ENCODE measurements at places on chromosomes 5 and 9.
A peak's percentile ranks its signal among the peaks of the same experiment; 100 is the strongest.

DNA sequence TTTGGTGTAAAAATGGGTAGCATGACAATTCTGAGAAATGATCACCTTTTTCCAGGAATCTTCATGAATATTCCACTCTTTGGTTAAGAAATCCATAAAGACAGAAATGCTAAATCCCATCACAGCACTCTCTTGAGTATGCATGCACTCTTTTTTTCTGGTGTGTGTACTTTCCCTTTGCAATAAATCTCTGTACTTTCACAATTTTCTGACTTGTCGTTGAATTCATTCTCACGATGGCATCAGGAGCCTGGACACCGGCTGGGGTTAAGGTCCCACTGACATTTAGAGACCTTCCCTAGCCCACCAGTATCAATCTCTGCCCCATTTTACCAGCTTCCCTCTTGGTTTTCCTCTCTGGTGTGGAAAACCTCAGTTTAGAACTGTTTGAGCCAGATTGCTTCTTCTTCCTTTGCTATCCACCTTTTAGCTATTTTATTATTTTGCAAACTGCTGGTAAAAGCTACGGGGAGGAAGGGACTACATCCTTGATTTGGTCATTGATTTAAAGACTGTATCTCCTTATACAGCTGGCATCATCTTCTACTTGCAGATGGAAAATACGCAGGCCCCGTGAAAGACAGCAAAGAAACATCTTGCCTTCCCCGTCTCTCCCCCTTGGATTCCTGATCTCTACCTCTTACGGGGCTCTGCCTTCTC, 59.9 kb upstream of the ZFR start:
- DNase-seq, result no peak

DNA sequence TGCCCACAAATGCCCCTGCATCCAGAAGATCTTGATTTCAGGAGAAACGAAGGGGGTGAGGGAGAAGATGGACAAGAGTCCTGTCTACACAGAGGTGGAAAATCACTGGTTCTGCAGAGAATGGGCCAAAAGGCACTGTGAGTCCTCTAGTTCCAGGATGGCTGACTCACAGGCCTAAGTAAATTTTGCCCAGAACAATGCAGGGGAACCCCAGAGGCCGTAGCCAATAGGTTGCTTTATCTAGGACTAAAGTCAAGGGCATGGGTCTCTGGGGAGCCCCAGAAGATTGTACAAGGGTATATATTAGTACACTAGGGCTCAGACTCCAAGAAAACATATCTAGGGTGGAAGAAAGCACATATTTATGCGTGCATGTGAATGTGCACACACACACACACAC, 98.0 kb downstream of the SLIT3 start:
- no peak for DNase-seq

- DNase-seq, result no peak
Measured at GRCh38 chr5:136511046-136511445, 145.7 kb upstream of the TRPC7 start.

DNA sequence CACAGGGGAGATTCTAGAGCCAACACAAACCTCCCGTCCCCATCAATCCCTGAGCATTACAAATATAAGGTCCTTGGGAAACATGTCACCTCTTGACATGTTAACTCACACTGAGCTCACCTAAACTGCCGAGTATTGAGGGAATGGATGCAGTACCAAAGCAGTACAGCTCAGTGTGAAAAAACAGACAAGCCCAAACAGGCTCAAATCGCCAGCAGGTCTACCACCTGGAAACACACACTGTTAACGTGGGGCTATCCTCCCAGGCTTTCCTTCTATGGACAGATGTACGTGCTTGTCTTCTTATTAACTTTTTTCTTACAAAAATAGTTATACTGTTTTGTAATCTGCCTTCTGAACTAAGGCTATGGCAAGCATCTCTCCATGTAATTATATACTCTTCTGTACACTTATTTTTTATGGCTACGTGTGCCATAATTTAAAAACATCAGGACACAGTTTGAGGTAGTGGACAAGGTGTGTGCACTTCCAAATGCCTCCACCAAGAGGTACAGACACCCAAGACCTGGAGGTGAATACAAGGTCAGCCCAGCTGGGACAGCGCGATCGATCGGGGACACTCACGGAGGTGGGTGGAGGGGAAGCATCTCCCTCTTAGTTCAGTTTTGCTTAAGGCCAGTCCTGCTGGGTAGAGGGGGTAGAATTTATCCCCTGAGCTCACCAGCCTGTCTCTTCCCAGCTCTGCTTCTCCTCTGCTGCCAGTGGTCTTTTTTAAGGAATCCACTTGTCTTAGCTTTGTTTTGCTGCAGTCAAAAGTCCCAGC, 76.5 kb downstream of the DAP start:
- no peak for DNase-seq

- DNase-seq, result no peak
Measured at GRCh38 chr5:108145351-108145750, 236.5 kb downstream of the FBXL17 start.

DNA sequence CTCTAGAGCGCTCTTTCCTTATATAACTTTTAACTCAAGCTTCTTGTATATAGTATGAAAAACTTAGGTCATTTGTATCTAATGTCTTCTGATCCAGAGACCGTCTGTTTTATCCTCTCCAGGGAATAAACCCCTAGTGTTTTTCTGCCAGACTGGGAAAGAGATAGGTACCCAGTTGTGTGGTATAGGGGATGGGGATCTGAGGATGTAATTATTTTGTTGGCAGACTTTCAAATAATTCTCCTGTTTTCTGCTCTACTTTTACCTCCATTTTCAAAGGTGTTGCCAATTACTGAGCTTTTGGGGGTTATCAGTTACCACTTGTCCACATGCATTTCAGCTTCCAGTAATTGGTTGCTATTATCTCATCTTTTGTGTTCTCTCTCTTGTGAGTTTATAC, 17.9 kb downstream of the CCDC171 start:
- peak; percentile 96 for DNase-seq

DNA sequence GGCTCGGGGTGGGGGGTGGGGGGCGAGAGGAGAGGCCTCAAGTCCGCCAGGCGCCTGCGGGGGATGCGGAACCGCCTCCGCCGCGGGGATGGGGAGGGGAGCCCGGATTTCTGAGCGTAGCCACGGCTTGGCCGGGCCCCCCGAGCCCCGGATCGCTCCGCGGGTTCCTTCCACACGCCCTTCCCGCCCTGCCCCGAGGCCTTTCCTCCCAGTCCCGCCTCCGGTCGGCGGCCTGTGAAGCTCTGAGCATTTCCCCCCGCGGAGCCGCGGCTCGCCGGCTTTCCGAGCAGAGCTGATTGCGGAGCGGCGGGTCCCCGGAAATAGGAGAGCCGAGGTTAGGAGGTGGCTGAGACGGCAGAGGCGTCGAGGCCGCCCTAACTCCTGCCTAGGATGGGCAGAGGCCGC, 6.1 kb downstream of the IRX4 start:
- DNase-seq, result no peak

DNA sequence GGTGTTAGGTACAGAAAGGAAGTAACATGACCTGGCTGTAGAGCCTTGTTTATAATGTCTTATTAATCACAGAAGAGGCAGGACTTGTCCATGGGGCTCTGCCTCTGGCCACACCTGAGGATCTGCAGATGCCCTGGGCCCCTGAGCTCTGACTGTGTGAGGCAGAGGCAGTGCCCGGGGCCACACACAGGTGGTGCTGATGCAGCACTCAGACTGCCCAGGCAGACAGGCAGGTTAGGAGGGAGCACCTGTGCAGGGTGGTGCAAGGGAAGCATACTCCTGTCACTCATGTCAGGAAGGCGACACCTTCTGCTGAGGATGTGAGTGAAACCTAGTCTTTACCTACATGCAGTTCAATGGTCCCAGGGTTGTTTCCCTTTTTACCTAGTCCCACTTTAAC, 88.7 kb downstream of the CFAP90 start:
- DNase-seq, result no peak

GRCh38 chr9:32552172-32552872, at the start of the genes SMIM27 and TOPORS:
TSS of gene SMIM27 (plus strand) at chr9:32552327. CDS start at chr9:32552435, 108 bp downstream.
TSS of gene TOPORS (minus strand) at chr9:32552586. CDS start at chr9:32552436, 150 bp downstream.
- peak; percentile 88 for DNase-seq

- DNase-seq, result no peak
Measured at GRCh38 chr5:87829217-87829551, 416.5 kb upstream of the CCNH start.

GRCh38 chr9:7097785-7098752, 340.3 kb downstream of the KDM4C start:
- no peak for DNase-seq

GRCh38 chr5:35785601-35786085, 71.0 kb upstream of the IL7R start:
- no peak for DNase-seq

- DNase-seq, result peak; percentile 86
Measured at GRCh38 chr5:54310433-54311175, at the start of gene ARL15. TSS of gene ARL15 (minus strand) at chr5:54310573.

DNA sequence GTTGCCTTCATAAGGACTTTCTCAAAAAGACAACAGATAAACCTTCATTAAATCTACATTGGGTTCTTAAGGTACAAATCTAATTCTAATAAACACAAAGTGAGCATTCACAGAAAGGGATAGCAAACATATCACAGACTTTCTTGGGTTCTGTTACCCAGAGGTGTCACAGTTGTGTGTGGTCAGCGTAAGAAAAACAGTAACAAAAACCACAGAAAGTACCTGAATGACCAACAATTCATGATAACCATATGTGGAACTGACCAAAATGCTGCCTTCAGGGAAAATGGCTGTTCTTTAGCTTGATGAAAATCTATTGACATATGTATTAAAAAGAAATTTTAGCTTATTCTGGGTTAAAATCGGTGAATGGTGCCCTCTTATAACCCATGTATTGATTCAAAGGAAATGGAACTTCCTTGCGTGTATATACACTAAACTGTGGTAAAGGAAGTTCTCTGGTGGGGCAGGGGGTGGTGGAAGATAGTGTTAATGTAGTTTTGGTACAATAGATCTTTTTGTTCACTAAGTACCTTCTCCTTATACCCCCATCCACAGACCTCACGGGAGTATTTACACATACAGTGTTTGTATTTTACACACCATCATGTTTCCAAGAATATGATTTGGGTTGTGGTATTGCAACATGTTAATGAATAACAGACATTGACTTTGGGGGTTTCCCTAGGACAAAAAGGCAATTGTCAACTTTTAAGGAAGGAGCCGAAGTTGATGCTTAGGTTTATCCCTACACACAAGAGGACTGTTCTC, 152.5 kb downstream of the APBA1 start:
- DNase-seq, result no peak

DNA sequence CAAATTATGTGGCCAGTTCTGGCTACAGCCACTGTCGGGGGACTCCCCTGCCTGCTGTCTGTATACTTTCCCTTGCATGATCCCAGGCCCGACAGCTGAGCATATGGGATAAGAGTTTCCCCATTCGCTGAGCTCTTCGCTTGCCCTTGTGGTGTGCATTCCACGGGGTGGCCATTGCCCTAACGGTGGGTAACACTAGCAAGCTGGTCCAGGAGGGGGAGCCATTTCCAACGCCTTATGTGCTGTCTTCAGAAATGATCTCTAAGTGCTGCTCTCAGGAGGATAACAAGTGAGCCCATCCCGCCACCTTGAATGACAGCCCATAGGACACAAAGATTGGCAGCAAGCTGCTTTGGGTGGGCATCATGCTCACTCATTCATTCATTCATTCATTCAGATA, 190.9 kb downstream of the FSTL4 start:
- no peak for DNase-seq

GRCh38 chr5:43244823-43245565, 53.0 kb downstream of the NIM1K start:
- no peak for DNase-seq

DNA sequence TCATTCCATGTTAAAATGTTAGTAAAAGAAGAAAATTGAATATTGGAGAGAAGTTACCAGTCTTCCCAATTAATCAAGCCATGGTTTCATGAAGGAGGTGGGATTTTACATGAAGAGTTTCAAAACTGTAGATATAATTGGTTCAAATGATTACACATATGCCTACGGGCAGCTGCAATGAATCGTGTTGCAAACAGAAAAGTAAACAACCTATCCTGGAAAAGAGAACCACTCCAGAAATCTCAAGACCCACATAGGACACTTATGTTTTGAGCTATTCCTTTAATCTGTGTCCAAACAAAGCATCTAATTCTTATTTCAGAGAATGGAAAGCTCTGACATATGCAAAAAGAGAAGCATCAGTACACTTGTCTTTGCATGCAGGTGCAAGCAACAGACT, 340.2 kb downstream of the NDUFS4 start:
- DNase-seq, result no peak

DNA sequence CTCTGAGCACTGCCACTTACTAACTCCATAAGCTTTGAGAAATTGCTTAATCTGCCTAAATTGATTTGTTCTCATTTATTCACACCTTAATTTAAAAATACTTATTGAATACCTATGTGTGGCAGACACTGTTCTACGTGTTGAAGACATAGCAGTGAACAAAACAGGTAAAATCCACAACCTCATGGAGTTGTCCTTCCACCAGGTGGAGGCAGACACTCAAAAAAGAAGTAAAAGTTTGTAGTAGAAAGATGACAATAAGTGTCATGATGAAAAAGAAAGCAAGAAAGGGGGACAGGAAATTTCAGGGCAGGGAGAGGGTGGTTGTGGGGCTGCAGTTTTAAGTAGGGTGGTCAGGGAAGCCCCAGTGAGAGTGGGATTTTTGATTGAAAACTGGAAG, 94.9 kb downstream of the SREK1 start:
- no peak for DNase-seq

DNA sequence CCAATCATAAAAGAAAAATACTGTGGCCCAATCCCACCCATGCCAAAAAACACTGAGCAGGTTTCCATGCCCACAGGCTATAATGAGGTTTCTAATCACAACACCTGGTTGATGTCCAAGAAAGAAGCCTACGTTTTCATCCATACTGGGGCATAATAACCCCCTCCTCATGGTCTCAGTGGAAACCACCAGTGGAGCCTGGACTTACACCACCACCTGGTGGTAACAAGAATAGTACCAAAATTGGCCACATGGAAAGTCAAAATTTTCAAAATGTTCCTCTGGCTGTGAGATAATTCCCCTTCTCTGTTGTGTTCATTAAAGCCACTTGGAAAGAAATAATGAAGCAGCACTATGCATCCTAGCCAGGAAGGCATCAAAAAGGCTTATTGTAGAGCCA, 687.3 kb upstream of the ST8SIA4 start:
- DNase-seq, result no peak

GRCh38 chr9:101463397-101463796, 27.8 kb upstream of the ALDOB start:
- no peak for DNase-seq

DNA sequence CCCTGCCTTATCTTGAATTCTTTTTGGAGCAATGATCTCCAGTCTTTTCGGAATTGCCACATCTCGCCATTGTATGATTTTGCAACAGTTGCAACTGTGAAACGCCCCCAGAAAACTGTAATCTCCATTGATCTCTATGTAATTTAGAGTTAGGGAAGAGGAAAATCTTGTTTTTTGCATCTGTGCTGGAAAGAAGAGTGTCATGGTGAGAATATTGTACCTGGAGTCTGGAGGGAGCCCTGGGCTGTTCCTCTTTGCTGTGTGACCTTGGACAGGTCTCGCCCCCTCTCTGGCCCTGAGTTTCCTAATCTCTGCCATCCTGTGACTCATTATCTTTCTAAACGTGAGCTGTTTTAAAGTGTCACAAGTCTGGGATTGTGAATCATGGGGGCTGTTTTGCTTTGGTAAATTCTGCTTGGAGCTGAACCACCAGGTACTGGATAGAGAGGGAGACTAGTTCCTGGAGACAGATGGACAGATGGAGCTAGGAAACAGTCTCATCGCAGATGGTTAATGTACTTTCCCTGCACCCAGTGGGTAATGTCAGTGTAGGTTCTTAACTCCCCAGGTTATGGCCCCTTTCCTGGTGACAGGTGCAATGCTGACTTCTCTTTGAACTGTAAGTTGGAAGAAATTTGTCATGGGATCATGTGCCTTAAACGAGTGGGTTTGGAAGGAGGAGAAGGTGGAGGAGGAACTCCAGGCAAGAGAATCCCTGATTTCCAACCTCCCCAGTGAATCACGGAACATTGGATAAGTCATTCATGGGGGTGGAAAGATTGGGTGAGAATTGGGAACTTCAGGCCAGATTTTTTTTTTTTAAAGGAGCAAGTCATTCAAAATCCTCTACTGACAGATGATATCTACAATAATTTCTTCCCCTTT, 19.6 kb downstream of the PPARGC1B start:
- no peak for DNase-seq
